ENCODE measurements at places on chromosomes 11 and 22. TPM values are rescaled to one million over a fixed set of nuclear protein-coding genes. Genes with fewer than 3 reads are reported as not detected.

CELSR1 gene
- total RNA-seq, result 37.4 TPM

- H3K36me3 ChIP-seq, result no peaks in the 10 kb centered on the region
- H3K4me1 ChIP-seq, result no peaks in the 10 kb centered on the region
- no peak overlapping the region for H3K27ac ChIP-seq
- no peaks in the 10 kb centered on the region for H3K27me3 ChIP-seq
- no peak overlapping the region for H3K4me3 ChIP-seq
- DNase-seq, result no peak
Observed at GRCh38 chr11:122046438-122046837, 69.6 kb downstream of the BLID start.

ZC3H12C gene
- total RNA-seq, result 7.1 TPM

- no peaks in the 10 kb centered on the region for H3K27me3 ChIP-seq
- H3K4me1 ChIP-seq, result no peaks in the 10 kb centered on the region
- no peak for DNase-seq
- H3K4me3 ChIP-seq, result no peak overlapping the region
- no peak overlapping the region for H3K27ac ChIP-seq
- no peaks in the 10 kb centered on the region for H3K36me3 ChIP-seq
Observed at GRCh38 chr11:112933970-112934369, 27.2 kb upstream of the NCAM1 start.

KCNJ4 gene
- total RNA-seq, result 27.5 TPM

- no peak overlapping the region for H3K4me3 ChIP-seq
- no peaks in the 10 kb centered on the region for H3K27me3 ChIP-seq
- DNase-seq, result no peak
- H3K27ac ChIP-seq, result no peak overlapping the region
Observed at GRCh38 chr11:26231252-26231661, 100.7 kb upstream of the ANO3 start.

DNA sequence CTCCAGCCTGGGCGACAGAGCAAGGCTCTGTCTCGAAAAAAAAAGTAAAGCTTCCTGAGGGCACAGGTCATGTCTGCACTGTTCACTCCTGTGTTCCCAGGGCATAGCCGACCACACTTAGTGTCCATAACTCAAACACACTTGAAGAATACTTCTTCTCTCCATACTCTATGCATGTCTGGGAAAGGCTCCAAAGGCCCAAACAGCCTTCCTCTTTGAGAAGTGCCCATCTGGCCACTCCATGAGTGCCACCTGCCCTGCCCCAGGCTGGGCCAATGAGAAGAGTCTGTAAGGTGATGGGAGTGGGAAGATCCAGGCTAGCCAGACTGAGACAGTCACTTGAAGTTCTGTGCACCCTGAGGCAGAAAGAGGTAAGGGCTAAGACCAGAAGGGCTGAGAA lies 24.7 kb downstream of the DGCR2 start:
- no peak overlapping the region for H3K27ac ChIP-seq
- no peaks in the 10 kb centered on the region for H3K27me3 ChIP-seq
- DNase-seq, result no peak
- H3K4me3 ChIP-seq, result no peak overlapping the region
- H3K36me3 ChIP-seq, result no peaks in the 10 kb centered on the region

TRIM68 gene
- total RNA-seq, result 9.7 TPM

GRCh38 chr22:26642465-26643417 lies 14.6 kb upstream of the MIAT start:
- peaks cover 6% of the 10 kb centered on the region for H3K4me1 ChIP-seq
- H3K27me3 ChIP-seq, result peaks cover 7% of the 10 kb centered on the region
- no peaks in the 10 kb centered on the region for H3K36me3 ChIP-seq
- H3K27ac ChIP-seq, result no peak overlapping the region
- DNase-seq, result no peak

SORL1 gene
- 18.2 TPM for total RNA-seq

- no peaks in the 10 kb centered on the region for H3K36me3 ChIP-seq
- no peak overlapping the region for H3K4me3 ChIP-seq
- no peak for DNase-seq
- H3K27me3 ChIP-seq, result no peaks in the 10 kb centered on the region
Observed at GRCh38 chr22:47776329-47776728, 1013.9 kb downstream of the TBC1D22A start.

XKR3 gene
- total RNA-seq, result not detected

ABCC8 gene
- 1.6 TPM for total RNA-seq

SCGB1A1 gene
- not detected for total RNA-seq

GRCh38 chr11:85249482-85249881 lies 377.7 kb downstream of the DLG2 start:
- no peaks in the 10 kb centered on the region for H3K36me3 ChIP-seq
- H3K4me3 ChIP-seq, result no peak overlapping the region
- H3K27ac ChIP-seq, result no peak overlapping the region
- no peaks in the 10 kb centered on the region for H3K4me1 ChIP-seq
- no peaks in the 10 kb centered on the region for H3K27me3 ChIP-seq

DNA sequence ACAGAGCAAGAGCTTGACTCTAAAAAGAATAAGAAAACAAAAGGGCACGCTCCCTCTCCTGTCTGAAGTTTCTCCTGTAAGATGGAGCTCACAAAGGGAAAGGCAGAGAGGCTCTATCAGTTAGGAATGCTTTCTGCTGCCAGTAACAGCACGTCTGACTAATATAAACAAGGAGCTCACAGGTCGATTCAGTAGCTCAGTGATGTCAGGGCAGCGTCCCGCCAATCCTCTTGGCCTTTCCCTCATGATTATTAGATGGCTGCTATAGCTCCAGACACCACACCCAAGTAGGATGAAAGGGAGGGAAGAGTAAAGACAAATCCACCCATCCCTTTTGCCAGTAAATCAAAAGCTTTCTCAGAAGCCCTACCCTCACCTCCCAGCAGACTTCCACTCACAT lies 51.3 kb upstream of the HMGXB4 start:
- H3K27me3 ChIP-seq, result no peaks in the 10 kb centered on the region
- peak overlapping the region; percentile 85 for H3K27ac ChIP-seq
- H3K4me1 ChIP-seq, result peaks cover 14% of the 10 kb centered on the region

- H3K4me3 ChIP-seq, result no peak overlapping the region
- H3K4me1 ChIP-seq, result peaks cover 6% of the 10 kb centered on the region
- DNase-seq, result no peak
- H3K27ac ChIP-seq, result no peak overlapping the region
Observed at GRCh38 chr22:42372976-42373375, 59.2 kb downstream of the NFAM1 start.

GRCh38 chr11:105230586-105230985 lies 91.0 kb upstream of the CARD18 start:
- H3K36me3 ChIP-seq, result no peaks in the 10 kb centered on the region
- H3K4me3 ChIP-seq, result no peak overlapping the region
- peaks cover 46% of the 10 kb centered on the region for H3K4me1 ChIP-seq
- DNase-seq, result peak; percentile 11
- no peaks in the 10 kb centered on the region for H3K27me3 ChIP-seq

HTR3A gene
- total RNA-seq, result 0.24 TPM

- peaks cover under 1% of the 10 kb centered on the region for H3K36me3 ChIP-seq
- peak overlapping the region; percentile 53 for H3K27ac ChIP-seq
- peaks cover 28% of the 10 kb centered on the region for H3K4me1 ChIP-seq
- H3K27me3 ChIP-seq, result no peaks in the 10 kb centered on the region
Observed at GRCh38 chr11:85628771-85629341, 463 bp downstream of the TMEM126B start.

DNA sequence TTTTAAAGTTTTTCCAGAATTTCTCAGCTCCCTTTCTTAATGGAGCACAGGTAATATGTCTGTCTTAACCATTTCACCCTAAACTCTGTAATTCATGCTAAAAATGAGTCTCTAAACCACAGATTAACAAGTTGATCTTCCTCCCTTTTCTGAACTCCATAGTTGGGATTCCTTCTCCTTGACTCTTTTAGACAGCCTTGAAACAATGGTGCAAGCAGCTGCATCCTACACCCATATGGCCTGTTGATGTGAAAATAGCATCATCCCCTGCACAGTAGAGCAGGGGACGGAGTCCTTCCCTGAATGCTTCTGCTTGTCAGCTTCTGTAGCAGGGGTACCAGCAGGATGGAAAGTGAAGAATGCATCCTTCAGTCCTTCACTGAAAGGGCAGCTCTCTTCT lies 192.8 kb upstream of the SORL1-AS1 start:
- no peaks in the 10 kb centered on the region for H3K36me3 ChIP-seq
- H3K27ac ChIP-seq, result no peak overlapping the region
- H3K27me3 ChIP-seq, result no peaks in the 10 kb centered on the region
- DNase-seq, result no peak
- H3K4me3 ChIP-seq, result no peak overlapping the region

TBX10 gene
- not detected for total RNA-seq

CRYBA4 gene
- not detected for total RNA-seq

DNA sequence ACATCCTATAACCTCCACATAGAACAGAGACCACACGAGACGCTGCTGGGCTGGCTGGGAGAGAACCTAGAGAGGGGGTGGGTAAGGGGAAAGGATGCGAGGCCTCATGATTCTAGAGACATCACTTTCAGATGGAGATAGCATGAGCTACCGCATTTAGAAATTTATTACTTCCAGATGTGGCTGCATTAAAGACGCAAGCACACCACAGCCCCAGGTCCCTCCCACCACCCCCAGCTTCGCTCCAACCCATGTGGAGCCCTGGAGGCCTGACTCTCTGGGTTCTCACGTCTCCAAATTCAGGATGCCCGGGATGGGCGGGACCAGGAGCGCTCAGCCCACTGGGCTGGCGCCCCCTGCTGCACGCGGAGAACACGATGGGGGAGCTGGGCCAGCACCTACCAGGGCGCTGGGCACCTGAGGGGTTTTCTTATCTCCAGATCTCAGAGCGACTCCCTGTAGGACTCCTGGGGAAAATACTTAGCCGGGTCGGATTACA lies 13.6 kb downstream of the MRPL21 start:
- peak; percentile 80 for DNase-seq
- H3K27me3 ChIP-seq, result no peaks in the 10 kb centered on the region
- H3K27ac ChIP-seq, result no peak overlapping the region
- H3K4me3 ChIP-seq, result no peak overlapping the region
- H3K36me3 ChIP-seq, result peaks cover 31% of the 10 kb centered on the region

DNA sequence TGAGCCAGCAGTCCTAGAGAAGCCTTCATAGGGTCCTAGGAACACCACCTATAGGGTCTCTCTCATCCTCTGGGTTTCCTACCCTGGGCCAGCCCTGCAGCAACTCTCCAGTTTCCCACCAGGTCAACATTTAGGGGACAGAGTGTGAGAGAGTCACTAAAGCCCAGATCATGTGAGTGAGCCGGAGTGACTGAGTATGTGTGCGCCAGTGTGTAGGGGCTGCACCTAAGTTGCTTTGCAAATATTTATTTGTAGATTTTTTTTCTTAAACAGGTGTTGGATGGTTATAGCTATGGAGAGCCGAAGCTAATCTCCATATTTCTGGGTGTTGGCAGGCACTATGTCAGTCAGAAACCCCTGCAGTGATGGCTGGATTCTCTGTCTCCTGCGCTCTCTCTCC lies 232.5 kb upstream of the NCAM1 start:
- H3K27ac ChIP-seq, result no peak overlapping the region
- no peak for DNase-seq
- H3K4me3 ChIP-seq, result no peak overlapping the region
- H3K4me1 ChIP-seq, result peaks cover 4% of the 10 kb centered on the region
- no peaks in the 10 kb centered on the region for H3K27me3 ChIP-seq

DNA sequence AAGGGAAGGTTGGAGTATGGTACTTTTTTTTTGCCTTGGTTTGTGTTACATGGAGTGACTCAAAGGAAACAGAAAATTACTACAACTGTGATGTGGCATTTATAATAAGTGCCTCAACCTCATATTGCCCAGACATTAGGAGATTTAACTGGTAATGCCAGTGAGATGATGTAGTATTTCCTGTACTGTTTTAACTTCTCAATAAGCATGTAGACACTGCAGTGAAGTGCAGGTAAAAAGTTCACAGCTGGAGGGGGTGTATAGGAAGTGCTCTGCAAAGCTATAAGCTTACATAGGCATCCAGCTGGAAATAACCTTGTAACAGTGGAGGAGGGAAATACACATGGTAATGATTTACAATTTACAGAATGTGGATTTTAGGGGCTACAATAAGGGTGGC lies 138.2 kb upstream of the MTMR2 start:
- H3K4me1 ChIP-seq, result peaks cover 13% of the 10 kb centered on the region
- peak; percentile 9 for DNase-seq

DDI1 gene
- not detected for total RNA-seq

GRCh38 chr22:38081636-38081940 lies 2.4 kb downstream of the SLC16A8 start:
- H3K4me1 ChIP-seq, result peaks cover 4% of the 10 kb centered on the region
- no peaks in the 10 kb centered on the region for H3K36me3 ChIP-seq
- H3K27ac ChIP-seq, result no peak overlapping the region
- peak overlapping the region; percentile 15 for H3K4me3 ChIP-seq
- no peak for DNase-seq
- peaks cover 30% of the 10 kb centered on the region for H3K27me3 ChIP-seq

DNA sequence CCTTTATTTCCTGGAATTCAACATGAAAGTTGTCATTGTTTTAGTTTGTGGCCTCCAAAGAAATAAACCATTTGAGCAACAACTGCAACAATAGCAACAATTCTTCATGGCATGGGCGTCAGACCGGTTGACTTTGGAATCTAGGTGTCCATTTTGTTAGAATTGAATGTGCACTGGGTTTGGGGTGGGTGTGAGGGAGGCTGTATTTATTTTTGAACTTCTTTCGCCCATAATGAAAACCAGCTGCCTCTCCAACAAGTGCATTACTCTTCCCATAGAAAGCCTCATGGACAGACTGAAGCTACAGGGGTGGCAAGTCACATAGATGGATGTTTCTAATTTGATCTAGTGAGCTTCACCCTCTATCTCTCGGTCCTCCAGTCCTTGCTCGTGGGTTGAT lies 85.4 kb downstream of the ADAMTS15 start:
- H3K27me3 ChIP-seq, result no peaks in the 10 kb centered on the region
- H3K4me3 ChIP-seq, result no peak overlapping the region
- H3K27ac ChIP-seq, result no peak overlapping the region
- peaks cover 3% of the 10 kb centered on the region for H3K4me1 ChIP-seq
- no peaks in the 10 kb centered on the region for H3K36me3 ChIP-seq

COA4 gene
- total RNA-seq, result 147 TPM

GRCh38 chr11:112522536-112522935 lies 261.9 kb upstream of the PLET1 start:
- H3K4me3 ChIP-seq, result no peak overlapping the region
- peaks cover 23% of the 10 kb centered on the region for H3K4me1 ChIP-seq
- DNase-seq, result no peak
- H3K27me3 ChIP-seq, result no peaks in the 10 kb centered on the region

EMID1 gene
- total RNA-seq, result 42.5 TPM

HEPHL1 gene
- not detected for total RNA-seq

GRCh38 chr22:19522190-19522880 lies 1.9 kb downstream of the CLDN5 start:
- H3K27me3 ChIP-seq, result peaks cover 46% of the 10 kb centered on the region
- no peak overlapping the region for H3K27ac ChIP-seq
- H3K36me3 ChIP-seq, result no peaks in the 10 kb centered on the region
- peaks cover 8% of the 10 kb centered on the region for H3K4me1 ChIP-seq
- no peak overlapping the region for H3K4me3 ChIP-seq

- H3K4me1 ChIP-seq, result no peaks in the 10 kb centered on the region
- H3K27me3 ChIP-seq, result no peaks in the 10 kb centered on the region
- H3K36me3 ChIP-seq, result peaks cover 80% of the 10 kb centered on the region
- no peak overlapping the region for H3K4me3 ChIP-seq
Observed at GRCh38 chr22:25823276-25823675, 81.3 kb downstream of the MYO18B start.

Measured in cardiac muscle cell (in vitro differentiated cells and primary cell).